ENCODE measurements at places on chromosomes 11 and 22.

DNA sequence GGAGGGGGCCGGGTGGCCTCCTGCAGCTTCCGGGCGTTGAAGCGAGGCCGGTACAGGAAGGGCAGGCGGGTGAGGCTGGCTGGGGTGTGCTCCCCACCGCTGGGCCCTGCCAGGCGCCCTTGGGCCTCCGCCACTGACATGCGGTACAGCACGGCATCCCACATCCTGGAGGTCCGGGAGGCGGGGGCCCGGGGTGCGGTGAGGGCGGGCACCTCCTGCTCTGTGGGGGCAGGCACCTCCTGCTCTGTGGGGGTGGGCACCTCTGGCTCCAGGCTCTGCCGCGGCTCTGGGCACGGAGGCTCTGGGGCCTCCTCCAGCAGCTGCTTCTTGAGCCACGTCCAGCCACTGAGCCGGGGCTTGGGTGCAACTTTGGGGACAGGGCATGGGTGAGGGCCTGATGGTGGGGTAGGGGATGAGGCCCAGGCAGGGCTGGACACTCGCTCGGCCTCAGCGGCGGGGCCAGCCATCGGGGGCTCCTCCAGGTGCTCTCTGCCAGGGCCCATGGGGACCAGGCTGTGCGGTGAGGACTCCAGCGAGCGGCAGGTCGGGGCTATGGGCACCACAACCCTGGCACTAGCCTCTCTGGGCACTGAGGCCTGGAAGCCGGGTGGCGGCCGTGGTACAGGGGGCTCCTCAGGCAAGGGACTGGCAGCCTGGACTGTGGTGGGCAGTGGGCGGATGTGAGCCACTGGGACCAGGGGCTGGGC is 2.3 kb downstream of the PRR33 start:
- DNase-seq: no peak

DNA sequence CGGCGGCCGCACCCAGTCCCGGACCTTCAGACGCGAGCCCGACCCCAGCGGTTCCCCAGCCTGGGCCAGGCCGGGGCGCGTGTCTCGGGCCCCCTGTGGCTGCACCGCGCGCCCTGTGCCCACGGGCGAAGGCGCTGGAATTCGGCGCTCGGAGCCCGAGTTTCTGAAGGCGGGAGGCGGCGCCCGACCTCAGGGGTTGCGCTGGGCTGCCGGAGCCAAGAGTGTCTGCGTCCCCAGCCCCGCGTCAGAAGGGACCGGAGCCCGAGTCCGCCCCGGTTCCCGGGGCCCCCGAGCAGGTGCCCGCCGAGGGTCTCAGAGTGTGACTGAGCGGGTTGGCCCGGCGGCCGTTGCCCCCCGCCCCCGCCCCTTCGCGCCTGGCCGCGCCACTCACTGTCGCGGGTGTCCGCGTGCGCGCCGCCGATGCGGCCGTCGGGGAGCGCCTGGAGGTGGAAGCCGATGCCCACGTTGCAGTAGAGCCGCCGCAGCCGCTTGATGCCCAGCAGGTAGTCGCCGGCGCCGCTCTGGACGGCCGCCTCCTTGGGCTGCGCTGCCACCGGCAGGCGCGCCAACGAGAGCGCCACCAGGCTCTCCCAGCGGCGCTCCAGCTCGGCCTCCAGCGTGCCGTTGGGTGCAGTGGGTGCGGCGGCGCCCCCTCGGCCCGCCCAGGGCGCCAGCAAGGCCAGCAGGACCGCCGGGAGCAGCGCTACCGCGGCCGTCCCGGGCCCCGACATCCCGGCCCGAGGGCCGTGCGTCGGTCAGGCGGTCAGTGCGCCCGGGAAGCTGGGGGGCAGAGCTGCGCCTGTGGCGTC is 583 bp downstream of the FGF4 start:
- DNase-seq: no peak

- no peak for DNase-seq
Observed at GRCh38 chr11:5274395-5274794, 4.7 kb upstream of the HBE1 start.

- no peak for DNase-seq
Observed at GRCh38 chr11:94066901-94067429, 45.8 kb downstream of the HEPHL1 start.

DNA sequence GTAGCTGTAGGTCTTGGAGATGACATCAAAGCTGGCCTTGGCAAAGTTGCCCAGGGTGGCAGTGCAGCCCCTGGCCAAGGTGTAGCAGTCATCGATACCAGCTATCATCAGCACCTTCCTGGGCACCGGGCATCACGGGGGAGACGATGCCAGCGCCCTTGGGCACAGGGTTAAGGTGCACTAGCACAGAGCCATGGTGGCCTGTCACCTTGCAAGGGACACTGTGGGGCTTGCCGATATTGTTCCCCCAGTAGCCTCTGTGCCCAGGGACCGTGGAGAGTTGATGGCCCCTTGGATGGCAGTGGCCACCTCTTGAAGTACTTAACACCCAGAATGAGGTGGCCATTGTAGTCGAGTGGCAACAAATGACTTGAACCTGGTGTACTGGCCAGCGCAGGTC is 44.4 kb upstream of the FTH1 start:
- DNase-seq: no peak

DNA sequence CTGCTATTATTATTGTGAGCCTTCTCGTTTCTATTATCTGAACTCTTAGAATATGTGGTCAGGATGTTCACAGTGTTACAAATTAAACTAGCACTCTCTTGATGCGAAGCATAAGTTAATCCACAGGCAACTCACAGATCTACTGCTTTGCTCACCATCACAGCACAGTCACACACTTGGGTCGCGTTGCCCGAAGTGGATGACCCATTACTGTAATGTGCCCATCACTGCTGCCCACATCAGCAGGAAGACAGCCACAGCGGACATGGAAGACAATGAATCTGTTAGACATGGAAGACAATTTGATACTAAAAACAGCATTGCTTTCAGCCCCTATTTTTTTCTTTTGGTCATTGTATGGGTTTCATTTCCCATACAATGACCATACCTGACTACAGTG is 216.4 kb upstream of the B3GAT1 start:
- DNase-seq: no peak

- no peak for DNase-seq
Observed at GRCh38 chr22:45468872-45469271, 33.8 kb upstream of the FBLN1 start.

DNA sequence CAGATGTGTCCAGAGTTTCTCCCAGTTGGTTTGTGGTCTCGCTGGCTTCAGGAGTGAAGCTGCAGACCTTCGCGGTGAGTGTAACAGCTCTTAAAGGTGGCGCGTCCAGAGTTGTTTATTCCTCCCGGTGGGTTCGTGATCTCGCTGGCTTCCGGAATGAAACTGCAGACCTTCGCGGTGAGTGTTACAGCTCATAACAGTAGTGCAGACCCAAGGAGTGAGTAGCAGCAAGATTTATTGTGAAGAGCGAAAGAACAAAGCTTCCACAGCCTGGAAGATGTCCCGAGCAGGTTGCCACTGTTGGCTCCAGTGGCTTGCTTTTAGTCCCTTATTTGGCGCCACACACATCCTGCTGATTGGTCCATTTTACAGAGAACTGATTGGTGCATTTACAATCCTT is 1.8 kb upstream of the PGA3 start:
- DNase-seq: no peak

DNA sequence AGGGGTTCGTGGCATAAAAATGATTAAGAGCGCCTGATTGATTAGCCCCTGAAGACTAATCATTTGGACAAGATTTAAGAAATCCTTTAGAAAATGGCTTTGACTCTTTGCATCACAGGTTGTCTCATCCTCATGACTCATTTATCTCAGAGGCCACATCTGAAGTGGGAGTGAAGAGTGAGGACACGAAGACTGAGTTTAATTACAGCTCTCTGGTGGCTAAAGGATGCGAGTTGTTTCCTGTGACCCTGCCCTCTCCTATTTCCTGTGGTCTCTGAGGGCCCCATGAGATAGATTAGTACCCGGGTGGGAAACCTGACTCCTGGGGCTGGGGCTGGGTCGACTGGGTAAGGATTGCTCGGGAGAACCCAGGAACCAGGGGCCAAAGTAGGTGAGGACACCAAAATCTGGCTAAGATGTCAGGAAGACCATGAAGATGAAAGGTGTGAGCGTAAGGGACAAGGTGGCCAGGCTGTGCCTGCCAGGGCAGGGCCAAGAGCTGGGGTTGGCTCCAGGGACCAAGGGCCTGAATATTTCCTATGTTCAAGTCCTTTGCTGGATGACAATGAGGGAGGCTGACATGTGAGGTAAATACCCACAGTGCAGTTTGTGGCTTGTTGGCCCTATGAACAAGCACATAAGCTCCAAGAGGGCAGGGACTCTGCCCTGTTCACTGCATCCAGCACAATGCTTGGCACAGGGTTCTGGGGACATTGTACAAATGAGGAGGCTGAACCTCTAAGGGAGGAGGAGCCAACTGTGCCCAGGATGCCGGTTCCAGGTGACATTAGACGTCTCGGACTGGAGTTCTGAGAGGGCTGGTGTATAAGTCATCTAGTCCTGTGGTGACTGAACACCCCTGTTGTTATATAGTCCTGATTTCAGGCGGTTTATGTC is 3.6 kb downstream of the OTOG start:
- DNase-seq: no peak

DNA sequence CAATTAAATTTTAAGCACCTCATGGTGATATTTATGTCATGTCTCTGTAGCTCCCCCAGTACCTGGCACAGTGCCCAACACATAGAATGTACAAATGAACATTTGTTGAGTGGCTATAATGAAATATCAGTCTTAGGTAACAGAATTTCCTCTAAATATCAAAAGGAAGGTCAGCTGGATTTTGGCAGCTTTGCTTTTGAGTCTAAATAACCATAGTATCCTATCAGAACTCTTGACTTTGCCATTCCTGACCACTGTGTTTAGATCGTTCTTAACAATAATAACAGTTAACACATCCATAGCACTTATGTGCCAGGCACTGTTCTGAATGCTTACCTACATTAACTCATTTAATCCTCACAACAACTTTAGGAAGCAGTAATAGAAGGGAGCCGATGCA is 26.6 kb downstream of the TMEM123 start:
- no peak for DNase-seq

- DNase-seq: no peak
Observed at GRCh38 chr11:111378861-111379601, at the start of gene POU2AF1. TSS of gene POU2AF1 (minus strand) at chr11:111379275. CDS start at chr11:111379177, 98 bp downstream.

DNA sequence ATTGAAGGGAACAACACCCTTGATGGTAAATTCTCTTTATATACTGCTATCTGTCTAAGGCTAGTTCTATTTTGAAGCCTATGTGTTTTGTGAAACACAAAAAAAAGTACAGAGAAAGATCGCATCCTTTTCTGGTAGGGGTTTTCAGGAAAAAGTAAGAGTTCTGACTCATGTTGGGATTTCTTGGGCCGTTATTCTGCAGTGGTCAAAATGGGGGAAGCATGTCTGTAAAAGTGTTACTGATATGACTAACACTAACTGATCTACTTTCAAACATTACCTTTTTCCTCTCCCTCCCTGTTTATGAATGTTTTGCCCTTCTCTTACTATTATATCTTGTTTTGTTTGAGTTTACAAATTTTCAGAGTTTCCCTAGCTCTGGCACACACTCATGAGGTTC is 53.9 kb downstream of the CTNND1 start:
- no peak for DNase-seq

- DNase-seq: no peak
Observed at GRCh38 chr11:45298718-45299117, 12.6 kb upstream of the SYT13 start.

GRCh38 chr22:27195094-27195493 is 537.7 kb downstream of the MIAT start:
- no peak for DNase-seq

GRCh38 chr11:1771700-1772099 is 8.0 kb upstream of the CTSD start:
- no peak for DNase-seq

- DNase-seq: no peak
Observed at GRCh38 chr22:25840167-25840566, 98.2 kb downstream of the MYO18B start.
